Hematopoietic multipotent progenitor cell treated with erythropoietin and hydrocortisone succinate and interleukin-3 and kit ligand, for 17 days (in vitro differentiated cells): ENCODE measurements at places on chromosomes 7 and 10.

DNA sequence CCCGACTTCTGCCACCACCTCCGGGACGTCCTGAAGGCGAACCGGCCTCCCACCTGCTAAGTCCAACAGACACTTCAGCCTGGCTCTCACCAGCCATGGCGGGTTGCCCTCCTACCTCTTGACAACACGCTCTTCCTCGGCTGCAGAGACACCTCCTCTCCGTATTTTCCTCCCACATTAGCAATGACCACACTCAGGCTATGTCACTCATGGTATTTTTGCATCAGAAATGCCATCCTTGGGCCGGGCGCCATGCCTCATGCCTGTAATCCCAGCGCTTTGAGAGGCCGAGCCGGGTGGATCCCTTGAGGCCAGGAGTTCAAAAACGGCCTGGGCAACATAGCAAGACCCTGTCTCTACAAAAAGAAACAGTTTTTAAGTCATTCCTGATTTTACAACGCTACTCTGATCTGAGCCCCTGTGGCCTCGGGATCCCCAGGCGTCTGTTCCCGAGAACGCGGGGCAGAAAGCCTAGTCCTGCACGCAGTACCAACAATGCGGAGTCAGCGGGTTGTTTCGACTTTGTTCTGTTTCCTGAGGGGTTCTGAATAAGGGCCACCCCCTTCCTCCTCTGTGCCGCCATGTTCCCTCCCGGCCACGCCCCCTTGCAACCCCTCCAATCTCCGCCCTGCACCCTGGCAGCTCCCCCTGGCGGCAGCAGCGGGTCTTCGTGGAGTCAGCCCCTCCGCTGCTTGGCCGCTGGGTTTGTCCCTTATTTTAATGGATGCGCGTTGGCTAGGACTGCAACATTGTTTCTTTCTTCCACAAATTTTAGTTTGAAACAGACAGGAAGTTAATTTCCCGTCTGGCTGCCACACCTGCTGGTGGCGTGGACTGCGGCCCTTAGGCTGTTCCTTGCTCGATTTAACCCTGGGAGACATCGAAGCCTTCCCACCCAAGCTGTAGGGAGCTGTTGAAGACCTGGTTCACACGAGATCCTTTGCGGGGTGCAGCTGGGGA lies 9.7 kb upstream of the ZFAND2A start:
- peak; percentile 88 for DNase-seq

DNA sequence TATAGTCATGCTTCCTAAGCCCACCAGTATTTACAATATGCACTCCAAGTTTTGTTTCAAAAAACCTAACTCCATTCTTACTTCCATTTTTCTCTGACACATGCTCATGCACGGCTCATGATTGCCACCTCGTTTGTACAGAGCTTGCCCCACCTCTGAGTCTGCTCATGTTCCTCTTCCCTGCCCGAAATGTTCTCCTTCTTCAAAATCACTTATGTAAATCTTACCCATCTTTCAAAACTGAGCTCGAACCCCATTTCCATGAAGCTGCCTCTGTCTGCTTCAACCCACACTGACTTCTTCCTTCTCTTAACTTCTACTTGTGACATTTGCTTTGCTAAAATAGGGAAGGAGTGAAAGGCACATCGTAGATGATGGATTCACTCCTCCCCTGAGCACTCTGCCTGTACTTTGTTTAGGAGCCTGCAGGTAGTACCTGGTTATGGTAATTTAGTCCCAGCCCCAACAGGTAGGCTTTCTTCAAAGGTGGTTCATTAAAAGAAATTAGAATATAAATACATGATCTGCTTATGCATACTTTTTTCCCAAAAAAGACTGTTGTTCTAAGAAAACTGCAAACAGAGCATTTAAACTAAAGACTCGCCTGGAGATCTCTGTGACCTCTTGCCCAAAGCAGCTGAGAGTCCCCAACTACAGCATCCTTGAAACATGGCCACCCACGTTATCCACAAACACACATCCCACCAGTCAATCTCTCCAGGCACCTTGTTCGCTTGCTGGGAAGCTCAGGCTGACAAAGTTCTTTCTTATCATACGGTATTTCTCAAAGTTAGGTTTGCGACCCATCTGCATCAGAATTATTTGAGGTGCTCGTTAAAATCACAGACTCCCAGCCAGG lies 172.0 kb downstream of the DGKI start:
- no peak for DNase-seq

GRCh38 chr10:87842776-87843497 lies 20.4 kb downstream of the KLLN start:
- no peak for DNase-seq

- DNase-seq: peak; percentile 33
Measured at GRCh38 chr7:103130901-103131624, 17.8 kb downstream of the NAPEPLD start.

DNA sequence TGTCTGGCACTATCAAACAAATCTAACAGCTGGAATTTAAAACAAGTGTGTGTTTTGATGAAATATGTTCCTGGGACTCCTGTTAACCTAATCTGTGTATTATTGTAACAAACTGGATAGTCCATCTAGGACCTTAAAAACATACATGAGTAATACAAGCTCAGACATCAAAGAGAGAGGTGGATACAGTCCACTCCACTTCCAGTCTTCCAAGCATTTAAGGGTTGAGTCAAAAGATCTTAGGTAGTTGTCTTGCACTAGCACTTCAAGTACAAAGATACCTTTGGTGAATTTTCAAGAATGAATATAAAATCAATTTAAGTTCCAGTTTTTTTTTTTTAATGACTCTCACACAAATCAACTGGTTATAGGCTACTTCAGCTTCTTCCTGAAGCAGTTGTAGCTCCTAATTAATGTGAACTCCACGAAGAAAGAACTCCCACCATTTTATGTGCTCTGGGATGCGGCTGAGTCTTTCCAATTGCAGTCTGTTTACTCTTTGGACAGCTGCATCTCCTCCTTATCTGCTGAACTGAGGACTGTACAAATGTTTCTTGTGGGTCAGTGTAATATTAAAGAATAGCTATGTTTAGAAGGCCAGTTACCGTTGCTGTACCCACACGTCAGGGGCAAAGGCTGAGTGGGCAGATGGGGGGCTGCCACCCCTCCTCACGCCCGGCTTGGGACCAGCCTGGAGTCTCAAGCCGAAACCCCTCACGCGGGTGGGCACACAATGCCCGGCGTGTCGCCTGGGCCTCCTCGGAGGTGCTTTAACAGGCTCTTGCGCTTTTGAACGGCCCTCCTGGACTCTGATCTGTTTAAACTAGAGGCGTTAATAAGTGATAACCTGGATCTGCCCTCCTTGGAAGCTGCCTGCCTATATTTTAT lies 2.9 kb upstream of the IGF2BP3 start:
- no peak for DNase-seq

DNA sequence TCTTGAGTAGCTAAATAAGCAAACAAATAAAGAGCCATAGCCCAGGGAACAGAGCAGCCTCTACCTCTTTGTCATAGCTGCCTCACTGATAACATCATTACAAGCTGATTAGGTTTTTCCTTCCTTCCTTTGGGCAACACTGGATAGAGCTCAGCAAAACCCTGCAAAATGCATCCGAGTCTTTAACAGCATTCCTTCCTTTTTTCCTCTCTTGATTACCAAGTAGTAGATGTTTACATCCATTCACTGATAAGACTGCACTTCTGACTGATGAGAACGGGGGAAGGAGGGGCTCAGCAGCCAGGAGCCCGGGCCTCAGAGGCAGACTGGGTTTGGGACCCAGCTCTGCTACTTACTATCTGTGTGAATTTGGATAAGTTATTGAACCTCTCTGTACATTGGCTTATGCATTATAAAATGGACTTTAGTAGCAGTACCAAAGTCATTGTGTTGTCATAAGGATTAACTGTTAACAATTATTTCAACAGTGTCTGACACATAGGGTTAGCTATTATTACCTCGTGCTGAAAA lies 214.2 kb downstream of the ANK3 start:
- DNase-seq: no peak
